ENCODE measurements at places on chromosomes 7 and 10.

DNA sequence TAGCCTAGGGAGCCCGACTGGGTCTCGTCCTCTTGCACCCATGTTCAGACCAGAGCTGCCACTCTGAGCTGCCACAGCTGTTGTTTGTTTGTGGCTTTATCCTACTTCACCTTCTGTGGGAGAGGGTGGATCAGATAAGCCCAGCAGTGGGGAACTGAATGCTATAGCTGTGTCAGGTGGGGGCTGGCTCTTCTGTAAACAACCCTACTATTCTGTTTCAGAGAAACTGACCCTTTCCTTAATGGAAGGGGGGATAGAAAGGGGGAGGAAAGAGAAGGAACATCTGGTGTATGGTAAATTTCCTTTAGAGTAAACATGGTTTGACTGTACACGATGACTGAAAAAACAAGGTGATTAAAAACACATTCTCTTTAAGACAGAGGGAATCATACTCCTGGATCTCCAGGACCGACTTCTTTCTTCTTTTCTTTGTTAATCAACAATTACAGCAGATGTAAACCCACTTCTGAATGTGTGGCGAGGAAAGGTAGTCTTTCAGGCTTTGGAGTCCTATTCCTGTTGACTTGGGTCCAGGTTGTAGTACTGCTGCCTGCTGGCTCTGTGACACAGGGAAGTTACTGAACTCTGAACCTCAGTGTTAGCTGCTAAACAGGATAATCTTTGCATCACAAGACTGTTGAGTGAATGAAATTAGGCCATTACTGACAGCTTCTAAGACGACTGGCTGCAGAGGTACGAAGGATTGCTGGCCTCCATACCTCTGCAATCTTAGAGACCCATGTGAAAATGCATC lies 6.0 kb downstream of the PRXL2A start:
- DNase-seq, result peak; percentile 66

- peak; percentile 77 for DNase-seq
Measured at GRCh38 chr10:68096913-68097516, 12.3 kb upstream of the MYPN start.

DNA sequence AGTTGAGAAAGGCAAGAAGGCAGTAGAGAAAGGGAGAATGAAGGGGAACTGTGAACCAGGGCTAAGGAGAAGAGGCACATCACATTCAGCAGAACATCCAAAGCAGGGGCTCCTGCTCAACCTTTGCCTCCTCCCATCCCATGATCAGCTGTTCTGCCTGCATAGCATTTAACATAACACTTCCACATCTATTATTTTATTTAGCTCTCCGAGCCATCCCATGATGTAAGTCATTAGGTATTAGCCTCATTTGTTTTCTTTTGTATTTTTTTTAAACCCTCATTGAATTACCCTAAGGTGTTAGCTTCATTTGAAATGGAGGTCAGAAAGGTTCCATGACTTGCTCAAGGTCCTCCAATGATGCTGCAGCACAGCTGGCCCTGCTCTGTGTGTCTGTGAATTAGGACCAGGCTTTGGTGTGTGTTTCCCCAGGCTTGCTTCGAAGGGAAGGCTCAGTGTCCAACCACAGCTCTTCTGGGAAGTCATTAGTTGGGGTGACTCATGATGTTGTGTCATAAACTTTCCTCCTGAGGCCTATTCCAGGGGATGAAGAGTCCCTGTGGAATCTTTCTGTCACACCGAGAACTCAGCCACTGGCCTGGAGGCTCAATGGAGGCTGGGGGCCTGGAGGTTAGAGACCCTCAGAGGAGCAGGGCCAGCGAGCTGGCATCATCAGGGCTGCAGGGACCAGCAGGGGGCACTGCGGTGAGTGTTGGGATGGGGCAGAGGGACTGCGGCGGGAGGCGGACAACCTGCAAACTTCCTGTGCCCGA lies 16.5 kb downstream of the NPFFR1 start:
- peak; percentile 94 for DNase-seq

- DNase-seq, result no peak
Measured at GRCh38 chr10:121590772-121591171, 7.5 kb downstream of the FGFR2 start.

DNA sequence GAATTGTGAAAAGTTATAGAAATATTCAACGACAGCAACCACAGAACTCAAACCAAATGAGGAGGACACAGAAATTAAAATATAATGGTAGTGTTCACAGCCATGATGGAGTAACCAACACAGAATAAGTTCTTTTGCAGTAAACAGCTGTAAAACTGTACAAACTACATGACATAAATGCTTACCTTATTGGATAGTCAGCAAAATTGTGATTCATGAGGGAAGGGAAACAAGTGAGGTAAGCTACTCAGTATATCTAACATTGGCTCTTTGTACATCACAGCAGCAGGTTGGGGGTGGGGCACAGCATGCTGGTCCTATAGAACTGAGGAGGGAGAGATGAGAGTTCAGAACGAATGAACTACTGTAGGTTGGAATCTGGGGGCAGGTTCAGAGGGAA lies 86.4 kb downstream of the CDC14C start:
- DNase-seq, result no peak

- no peak for DNase-seq
Measured at GRCh38 chr7:142138996-142139395, 27.5 kb downstream of the MGAM2 start.

DNA sequence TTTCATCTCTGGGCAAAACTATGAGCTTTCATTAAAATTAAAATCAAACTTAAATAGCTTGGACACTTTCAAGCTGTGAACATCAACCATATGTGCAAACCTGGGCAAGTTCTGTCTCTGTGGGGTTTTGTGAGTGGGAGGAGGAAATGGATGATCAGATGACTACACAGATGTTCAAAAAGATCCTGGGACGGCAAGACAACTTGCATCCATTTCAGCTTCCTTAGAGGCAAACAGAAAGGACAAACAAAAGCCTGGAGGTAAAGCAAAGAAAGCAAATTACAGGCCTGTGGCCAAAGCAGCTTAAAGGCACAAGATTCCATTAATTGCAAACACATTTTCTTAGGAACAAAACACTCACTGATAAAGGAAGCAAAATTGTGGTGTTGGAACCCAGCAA lies 222.2 kb downstream of the NEBL start:
- DNase-seq, result no peak

GRCh38 chr10:97372233-97372875 lies 28.8 kb downstream of the RRP12 start:
- DNase-seq, result no peak

DNA sequence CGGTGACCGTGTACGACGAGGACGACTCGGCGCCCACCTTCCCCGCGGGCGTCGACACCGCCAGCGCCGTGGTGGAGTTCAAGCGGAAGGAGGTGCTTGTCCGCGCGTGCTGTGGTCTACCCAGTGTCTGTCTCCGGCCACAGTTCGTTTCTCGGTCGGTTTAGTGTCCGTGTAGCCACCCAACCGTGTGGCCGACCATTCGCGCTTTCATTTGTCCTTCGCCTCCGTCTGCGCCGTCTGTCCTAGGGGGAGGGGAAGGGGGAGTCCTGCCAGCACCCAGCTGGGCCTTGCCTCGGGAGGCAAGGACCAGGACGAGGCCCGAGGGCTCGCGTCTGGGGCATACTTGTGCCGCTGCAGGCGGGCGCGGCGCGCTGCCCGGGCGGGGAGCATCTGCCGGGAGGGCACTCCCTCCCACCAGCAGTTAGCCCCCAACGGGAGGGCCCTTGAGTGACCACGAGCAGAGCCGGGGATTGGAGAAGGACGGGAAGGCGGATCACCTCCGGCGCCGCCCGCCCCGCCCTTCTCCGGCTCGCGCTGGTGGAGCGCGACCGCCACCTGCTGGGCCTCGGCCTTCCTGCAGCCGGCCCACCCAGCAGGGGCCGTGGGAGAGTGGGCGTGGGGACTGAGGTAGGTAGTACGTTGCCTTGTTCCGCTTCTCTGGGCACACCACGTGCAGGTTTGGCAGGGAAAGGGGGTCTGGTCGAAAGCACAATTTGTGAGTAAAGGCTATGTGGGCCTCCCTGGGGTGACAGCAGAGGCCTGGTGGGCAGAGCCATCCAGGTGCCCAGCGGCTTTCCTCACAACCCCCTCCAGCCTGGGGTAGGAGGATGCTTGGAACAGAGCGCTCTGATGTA lies 28.5 kb downstream of the RET start:
- no peak for DNase-seq

GRCh38 chr7:26198133-26198780 lies 2.3 kb downstream of the HNRNPA2B1 start:
- DNase-seq, result no peak

- no peak for DNase-seq
Measured at GRCh38 chr10:59007307-59008025, 169.0 kb upstream of the PHYHIPL start.

GRCh38 chr10:101230183-101230917 lies 1.1 kb upstream of the LBX1 start:
- no peak for DNase-seq

- no peak for DNase-seq
Measured at GRCh38 chr7:158489462-158490155, 98.0 kb downstream of the PTPRN2 start.

DNA sequence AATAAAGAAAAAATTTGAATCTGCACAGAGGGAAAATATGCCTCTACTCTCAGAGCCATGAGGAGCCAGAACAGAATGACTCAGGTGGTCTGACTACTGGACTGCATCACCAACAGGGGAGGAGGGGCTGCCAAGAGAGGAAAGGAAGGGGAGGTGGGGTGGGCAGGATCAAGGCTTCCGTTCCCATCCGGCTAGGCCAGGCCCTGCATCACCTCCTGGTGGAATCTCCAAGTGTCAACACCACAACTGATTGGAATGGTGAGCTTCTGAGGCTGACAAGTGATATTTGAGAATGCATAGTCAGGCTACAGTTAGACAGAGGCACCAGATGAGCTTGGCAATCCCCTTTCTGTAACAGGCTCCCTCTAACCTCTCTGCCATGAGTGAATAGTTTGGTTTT lies 10.4 kb upstream of the GPR26 start:
- DNase-seq, result no peak

DNA sequence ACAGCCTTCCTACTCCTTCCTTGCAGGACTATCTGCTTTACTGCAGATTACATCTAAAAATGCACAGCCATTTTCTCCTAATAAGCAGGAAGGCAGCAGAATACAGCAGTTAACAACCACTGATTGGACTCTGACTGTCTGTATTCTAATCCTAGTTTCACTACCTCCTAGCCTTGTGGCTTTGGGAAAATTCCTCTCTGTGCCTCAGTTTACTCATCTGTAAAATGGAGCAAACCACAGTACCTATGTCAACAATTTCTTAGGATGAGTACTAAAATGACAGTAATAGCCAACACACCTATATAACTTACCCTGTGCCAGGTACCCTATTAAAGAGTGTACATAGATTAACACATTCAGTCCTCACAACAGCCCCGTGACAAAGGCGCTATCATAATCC lies 89.5 kb downstream of the ELMO1 start:
- no peak for DNase-seq

GRCh38 chr7:116802746-116803152 lies 59.6 kb upstream of the CAPZA2 start:
- DNase-seq, result peak; percentile 61

DNA sequence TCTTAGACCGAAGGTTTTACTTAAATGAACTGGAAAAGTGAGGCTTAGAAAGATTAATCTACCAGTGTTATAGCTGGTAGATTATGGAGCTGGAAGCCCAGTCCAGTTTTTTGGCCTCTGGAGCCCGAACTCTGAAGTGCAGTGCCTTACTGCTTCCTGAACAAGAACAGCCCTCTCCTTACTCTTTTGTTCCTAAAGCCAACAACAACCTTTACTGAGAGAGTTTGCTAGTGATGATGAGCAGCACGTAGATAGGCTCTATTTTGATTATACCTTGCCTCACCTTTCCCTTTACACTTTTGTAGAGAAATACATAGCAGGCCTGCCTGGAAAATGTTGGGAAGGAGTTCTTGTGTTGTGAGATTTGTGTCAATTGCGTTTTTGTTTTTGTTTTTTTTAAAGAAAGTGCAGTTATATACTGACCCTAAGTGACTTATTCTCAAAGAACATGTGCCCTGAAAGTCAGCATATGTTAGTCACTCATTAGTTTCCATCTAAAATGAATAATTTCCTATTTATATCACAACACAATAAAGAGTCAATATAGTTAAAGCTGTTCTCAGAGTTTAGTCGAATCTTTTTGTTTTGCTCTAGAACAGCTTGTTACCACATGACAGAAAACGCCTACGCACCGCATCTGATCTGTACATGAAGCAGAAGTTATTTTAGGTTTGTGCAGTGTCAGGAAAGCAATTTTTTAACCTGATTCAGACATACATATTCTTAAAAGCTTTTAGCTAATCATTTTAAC lies 33.0 kb downstream of the PLEKHA1 start:
- peak; percentile 38 for DNase-seq

DNA sequence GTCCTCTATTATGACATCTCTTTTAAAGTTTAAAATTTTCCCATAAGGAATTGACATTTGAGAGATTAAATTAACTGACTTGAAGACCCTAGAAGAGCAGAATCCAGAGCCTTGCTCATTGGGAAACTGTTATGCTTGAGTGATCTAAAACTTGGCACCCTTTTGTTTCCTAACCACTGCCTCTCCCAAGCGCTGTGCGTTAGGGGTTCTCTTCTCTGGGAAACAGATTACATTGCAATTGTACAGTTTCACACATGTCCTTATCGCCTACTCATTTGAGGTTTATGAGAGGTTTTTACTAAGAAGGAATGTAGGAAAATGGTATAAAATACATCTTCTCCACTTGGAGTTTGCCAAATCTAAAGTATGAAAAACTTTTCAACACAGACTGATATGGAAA lies 126.8 kb upstream of the AMPH start:
- no peak for DNase-seq

DNA sequence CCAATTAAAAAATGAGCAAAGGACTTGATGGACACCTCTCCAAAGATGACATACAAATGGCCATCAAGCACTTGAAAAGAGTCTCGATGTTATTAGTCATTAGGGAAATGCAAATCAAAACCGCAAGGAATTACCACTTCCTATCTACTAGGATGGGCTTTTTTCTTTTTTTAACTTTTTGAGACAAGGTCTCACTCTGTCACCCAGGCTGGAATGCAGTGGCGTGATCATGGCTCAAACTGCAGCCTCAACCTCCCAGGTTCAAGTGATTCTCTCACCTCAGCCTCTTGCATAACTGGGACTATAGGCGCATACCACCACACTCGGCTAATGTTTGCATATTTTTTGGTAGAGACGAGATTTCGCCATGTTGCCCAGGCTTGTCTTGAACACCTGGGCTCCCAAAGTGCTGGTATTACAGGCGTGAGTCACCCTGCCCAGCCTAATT lies 13.6 kb downstream of the NKX1-2 start:
- no peak for DNase-seq

GRCh38 chr7:102080019-102080433 lies 206.6 kb upstream of the SH2B2 start:
- no peak for DNase-seq

GRCh38 chr10:100661520-100661919 lies 83.9 kb upstream of the PAX2 start:
- DNase-seq, result no peak

- no peak for DNase-seq
Measured at GRCh38 chr10:88461426-88461825, 121.7 kb downstream of the RNLS start.

Data from HFF-Myc (cell line).